ENCODE measurements at places on chromosomes 3 and 15. TPM values are rescaled to one million over a fixed set of nuclear protein-coding genes. Genes with fewer than 3 reads are reported as not detected.

IQCF5 gene
- total RNA-seq, result not detected

DNA sequence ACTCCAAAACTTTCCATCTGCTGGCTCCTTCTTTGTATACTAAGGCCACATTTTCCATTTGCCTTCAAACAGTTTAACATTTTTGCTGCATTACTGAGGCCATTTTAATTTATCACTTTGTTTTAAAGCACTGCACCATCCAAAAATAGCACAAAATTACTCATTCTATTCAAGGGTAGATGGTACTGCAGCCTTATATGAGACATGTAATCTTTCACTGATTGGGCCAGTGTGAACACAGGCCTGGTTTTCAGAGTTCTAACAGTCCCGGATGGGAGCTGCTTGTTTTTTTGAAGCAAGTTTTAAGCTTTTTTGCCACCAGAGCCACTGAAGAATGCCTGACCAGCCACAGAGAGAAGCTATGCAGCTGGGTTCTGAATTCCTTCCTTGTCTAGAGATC is 172.3 kb upstream of the TSC22D2 start:
- H3K27ac ChIP-seq, result no peak overlapping the region
- H3K27me3 ChIP-seq, result no peaks in the 10 kb centered on the region
- H3K4me3 ChIP-seq, result no peak overlapping the region
- H3K4me1 ChIP-seq, result peaks cover 22% of the 10 kb centered on the region
- no peak for DNase-seq

- no peaks in the 10 kb centered on the region for H3K36me3 ChIP-seq
- no peaks in the 10 kb centered on the region for H3K27me3 ChIP-seq
- H3K4me3 ChIP-seq, result no peak overlapping the region
- DNase-seq, result no peak
- H3K27ac ChIP-seq, result no peak overlapping the region
These were observed 42.9 kb downstream of the AKAP13 start for GRCh38 chr15:85423256-85423655.

DNA sequence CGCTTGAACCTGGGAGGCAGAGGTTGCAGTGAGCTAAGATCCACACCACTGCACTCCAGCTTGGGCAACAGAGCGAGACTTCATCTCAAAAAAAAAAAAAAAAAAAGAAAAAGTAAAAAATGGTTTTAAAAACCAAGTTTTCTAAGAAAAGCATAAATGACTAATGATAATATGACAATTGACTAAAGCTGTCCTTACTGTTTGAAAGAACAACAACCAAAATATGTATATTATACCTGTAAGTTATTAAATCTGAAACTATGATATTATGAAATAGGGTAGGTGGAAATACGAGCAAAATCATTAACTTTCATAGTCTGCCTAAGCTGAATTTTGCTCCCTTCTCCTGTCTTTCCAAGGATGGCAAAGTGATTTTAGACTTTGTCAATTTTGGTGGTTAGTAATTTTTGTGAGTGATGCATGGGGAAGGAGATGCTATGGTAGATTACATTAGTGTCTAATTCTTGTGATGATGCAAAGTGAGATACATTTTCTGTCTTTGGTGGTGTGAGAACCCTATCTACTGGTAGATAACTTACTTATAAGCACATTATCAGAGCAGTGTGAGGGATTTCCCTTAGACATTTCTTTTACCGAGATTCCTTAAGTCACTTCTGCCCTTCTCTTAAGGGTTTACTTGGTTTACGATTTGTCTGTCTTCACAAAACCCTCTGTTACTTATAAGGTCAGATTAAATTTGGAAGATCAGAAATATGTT is 10.6 kb upstream of the CHD2 start:
- DNase-seq, result no peak
- H3K27me3 ChIP-seq, result no peaks in the 10 kb centered on the region
- H3K4me1 ChIP-seq, result peaks cover 8% of the 10 kb centered on the region
- H3K27ac ChIP-seq, result no peak overlapping the region
- H3K36me3 ChIP-seq, result peaks cover 71% of the 10 kb centered on the region
- no peak overlapping the region for H3K4me3 ChIP-seq

TM6SF1 gene
- not detected for total RNA-seq

LMLN gene
- 7.2 TPM for total RNA-seq

- no peaks in the 10 kb centered on the region for H3K36me3 ChIP-seq
- H3K4me1 ChIP-seq, result no peaks in the 10 kb centered on the region
- no peaks in the 10 kb centered on the region for H3K27me3 ChIP-seq
- DNase-seq, result no peak
- no peak overlapping the region for H3K4me3 ChIP-seq
These were observed 30.5 kb downstream of the RFTN1 start for GRCh38 chr3:16482770-16483531.

GRCh38 chr3:196997311-196997710 is 28.7 kb upstream of the PIGZ start:
- no peaks in the 10 kb centered on the region for H3K27me3 ChIP-seq
- H3K4me3 ChIP-seq, result no peak overlapping the region
- no peak for DNase-seq
- peaks cover 5% of the 10 kb centered on the region for H3K4me1 ChIP-seq

DNA sequence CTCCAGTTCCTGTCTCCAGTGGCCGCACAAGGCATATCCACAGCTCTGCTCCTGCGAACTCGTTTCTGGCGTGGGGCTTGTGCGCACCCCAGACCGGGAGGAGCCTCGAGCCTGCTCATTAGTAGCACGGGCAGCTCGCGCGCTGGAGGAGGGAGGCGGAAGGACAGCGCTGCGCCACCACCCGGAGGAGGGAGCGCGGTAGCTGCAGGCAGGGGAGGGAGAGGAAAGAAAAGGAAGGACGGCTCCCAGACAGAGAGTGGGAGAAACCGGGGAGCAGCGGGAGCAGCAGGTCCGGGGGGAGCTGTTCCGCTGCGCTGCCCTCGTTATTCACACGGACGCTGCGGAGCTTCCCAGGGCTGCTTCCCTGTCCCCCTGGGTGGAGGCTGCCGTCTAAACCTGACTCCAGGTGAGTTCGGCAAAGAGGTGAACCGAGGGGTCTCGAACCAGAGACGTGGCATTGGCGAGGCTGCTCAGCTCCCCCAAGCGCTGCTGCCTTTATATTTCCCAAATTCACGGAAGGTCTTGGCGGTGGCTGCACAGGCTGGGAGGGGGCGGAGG is 121.3 kb upstream of the ZNF717 start:
- no peaks in the 10 kb centered on the region for H3K36me3 ChIP-seq
- H3K4me3 ChIP-seq, result no peak overlapping the region
- no peaks in the 10 kb centered on the region for H3K4me1 ChIP-seq
- DNase-seq, result no peak
- no peaks in the 10 kb centered on the region for H3K27me3 ChIP-seq
- no peak overlapping the region for H3K27ac ChIP-seq

ZBBX gene
- total RNA-seq, result 0.81 TPM

- no peak for DNase-seq
- peaks cover 5% of the 10 kb centered on the region for H3K4me1 ChIP-seq
- no peak overlapping the region for H3K27ac ChIP-seq
- H3K36me3 ChIP-seq, result peaks cover 12% of the 10 kb centered on the region
- H3K27me3 ChIP-seq, result no peaks in the 10 kb centered on the region
- H3K4me3 ChIP-seq, result no peak overlapping the region
These were observed 72.4 kb downstream of the TBC1D2B start for GRCh38 chr15:78004919-78005634.

- no peaks in the 10 kb centered on the region for H3K36me3 ChIP-seq
- peaks cover under 1% of the 10 kb centered on the region for H3K4me1 ChIP-seq
- no peak overlapping the region for H3K27ac ChIP-seq
- no peak for DNase-seq
These were observed 6.1 kb upstream of the TICRR start for GRCh38 chr15:89569090-89569745.

DNA sequence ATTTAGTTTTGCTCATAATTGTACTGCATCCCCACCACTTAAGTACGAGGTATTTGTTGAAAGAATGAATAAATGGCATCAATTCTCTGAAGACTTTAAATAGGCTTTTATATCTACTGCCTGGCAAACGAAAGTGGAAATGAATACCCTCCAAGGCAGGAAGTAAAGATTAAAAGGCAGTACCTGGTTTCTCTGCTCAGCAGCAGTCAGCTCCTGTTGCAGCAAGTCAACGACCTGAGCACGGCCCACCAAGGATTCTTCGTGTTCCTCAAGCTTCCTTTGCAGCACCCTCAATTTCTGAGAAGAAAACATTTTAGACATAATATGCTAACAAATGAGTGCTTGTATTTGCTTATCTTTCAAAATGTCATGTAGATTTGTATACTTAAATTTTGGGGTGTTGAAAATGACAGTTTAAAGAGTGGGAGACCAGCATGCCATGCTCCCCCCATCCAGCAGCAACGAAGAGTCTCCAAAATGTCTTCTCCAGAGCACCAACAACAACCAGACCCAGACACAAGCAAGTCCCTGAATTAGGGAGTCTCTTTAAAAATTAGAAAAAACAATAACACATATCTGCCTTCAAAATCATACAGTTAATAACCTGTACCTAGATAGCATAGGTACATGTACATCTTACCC is 31.2 kb downstream of the GOLGB1 start:
- no peak overlapping the region for H3K27ac ChIP-seq
- no peak overlapping the region for H3K4me3 ChIP-seq
- no peak for DNase-seq
- no peaks in the 10 kb centered on the region for H3K4me1 ChIP-seq
- peaks cover 13% of the 10 kb centered on the region for H3K36me3 ChIP-seq

HACL1 gene
- total RNA-seq, result 20.5 TPM

DNA sequence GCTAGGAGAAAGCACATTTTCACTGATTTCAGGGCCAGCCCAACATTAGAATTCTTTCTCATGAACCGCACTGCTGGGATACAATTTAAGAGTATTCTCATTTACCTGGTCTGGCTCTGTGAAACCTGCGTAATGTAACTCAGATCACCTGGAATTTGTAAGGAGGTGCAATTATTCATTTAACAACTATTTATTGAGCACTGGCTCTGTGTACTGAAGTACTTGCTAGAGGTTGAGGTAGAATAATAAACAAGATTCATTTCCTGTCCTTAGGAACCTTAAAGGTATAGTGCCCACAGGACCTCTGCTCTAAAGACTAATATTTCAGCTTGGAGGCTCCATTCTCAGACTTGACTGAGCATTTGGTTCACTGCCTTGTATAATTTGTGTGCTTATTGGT is 242.2 kb upstream of the ZPLD1 start:
- no peaks in the 10 kb centered on the region for H3K36me3 ChIP-seq
- H3K4me3 ChIP-seq, result no peak overlapping the region
- H3K27ac ChIP-seq, result no peak overlapping the region
- no peak for DNase-seq
- H3K4me1 ChIP-seq, result peaks cover 8% of the 10 kb centered on the region
- H3K27me3 ChIP-seq, result no peaks in the 10 kb centered on the region

GRCh38 chr3:139157161-139157932 is 112.7 kb upstream of the PRR23C start:
- no peak overlapping the region for H3K27ac ChIP-seq
- H3K27me3 ChIP-seq, result no peaks in the 10 kb centered on the region
- H3K4me1 ChIP-seq, result no peaks in the 10 kb centered on the region
- no peak for DNase-seq

LRRC31 gene
- total RNA-seq, result not detected

CDAN1 gene
- 22.4 TPM for total RNA-seq

DNA sequence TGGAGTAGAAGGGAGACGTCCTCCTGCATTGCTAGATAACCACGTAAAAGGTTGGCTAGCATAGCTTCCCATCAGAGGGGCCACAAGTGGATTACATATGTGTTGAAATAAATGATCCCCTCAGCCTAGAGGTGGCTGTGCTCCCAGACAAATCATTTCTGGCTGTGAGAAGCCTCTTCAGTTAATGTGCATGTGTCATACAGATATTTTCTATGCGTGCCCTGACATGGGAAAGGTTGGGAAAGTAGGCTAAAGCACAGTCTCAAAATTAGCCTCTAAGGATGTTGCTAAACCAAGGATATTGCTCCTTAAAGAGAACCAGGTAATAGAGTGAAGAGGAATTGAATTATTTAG is 17.8 kb downstream of the USP3 start:
- no peak overlapping the region for H3K27ac ChIP-seq
- no peak overlapping the region for H3K4me3 ChIP-seq
- no peak for DNase-seq

GRCh38 chr3:197260491-197261163 is 37.8 kb downstream of the DLG1 start:
- no peaks in the 10 kb centered on the region for H3K27me3 ChIP-seq
- H3K36me3 ChIP-seq, result no peaks in the 10 kb centered on the region
- no peak overlapping the region for H3K27ac ChIP-seq
- no peak overlapping the region for H3K4me3 ChIP-seq
- no peak for DNase-seq

GRCh38 chr3:110006913-110007312 is 669.6 kb upstream of the DPPA4 start:
- no peak overlapping the region for H3K4me3 ChIP-seq
- H3K36me3 ChIP-seq, result no peaks in the 10 kb centered on the region
- no peak overlapping the region for H3K27ac ChIP-seq
- no peaks in the 10 kb centered on the region for H3K4me1 ChIP-seq
- DNase-seq, result no peak

DNA sequence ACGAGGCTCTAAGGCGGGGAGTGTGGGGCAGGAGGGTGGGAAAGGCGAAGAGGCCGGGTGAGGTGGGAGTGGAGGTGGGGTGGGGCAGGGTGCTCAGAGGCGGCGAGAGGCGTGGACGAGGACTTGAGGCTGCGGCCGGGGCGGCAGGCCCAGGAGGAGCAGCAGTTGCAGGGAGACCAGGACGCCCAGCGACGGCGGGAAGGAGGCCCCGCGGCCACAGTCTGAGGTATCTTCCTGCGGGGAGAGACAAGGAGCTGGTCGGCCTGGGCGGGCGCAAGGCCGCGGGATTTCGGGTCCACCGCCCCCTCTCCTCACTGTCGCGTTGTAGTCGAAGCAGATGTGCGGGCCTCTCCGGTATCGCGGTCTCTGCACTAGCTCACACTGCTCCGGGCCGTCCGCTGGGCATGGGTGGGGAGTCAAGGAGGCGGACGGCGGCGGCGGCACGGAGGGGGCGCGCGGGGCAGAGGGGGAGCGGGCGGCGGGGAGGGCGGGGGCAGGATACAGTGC is 5.3 kb upstream of the TMEM115 start:
- H3K27ac ChIP-seq, result no peak overlapping the region
- H3K4me1 ChIP-seq, result peaks cover 24% of the 10 kb centered on the region
- no peak overlapping the region for H3K4me3 ChIP-seq
- no peaks in the 10 kb centered on the region for H3K27me3 ChIP-seq
- DNase-seq, result no peak

EPHA3 gene
- not detected for total RNA-seq

- DNase-seq, result no peak
- no peak overlapping the region for H3K27ac ChIP-seq
- H3K36me3 ChIP-seq, result no peaks in the 10 kb centered on the region
These were observed 11.4 kb downstream of the CHL1 start for GRCh38 chr3:207973-208372.

- no peak for DNase-seq
- no peak overlapping the region for H3K27ac ChIP-seq
- no peaks in the 10 kb centered on the region for H3K4me1 ChIP-seq
- no peak overlapping the region for H3K4me3 ChIP-seq
- no peaks in the 10 kb centered on the region for H3K36me3 ChIP-seq
These were observed 1469.4 kb upstream of the GBE1 start for GRCh38 chr3:83230841-83231240.

GABRA5 gene
- total RNA-seq, result not detected
